ENCODE measurements at places on chromosomes 5 and 9.

DNA sequence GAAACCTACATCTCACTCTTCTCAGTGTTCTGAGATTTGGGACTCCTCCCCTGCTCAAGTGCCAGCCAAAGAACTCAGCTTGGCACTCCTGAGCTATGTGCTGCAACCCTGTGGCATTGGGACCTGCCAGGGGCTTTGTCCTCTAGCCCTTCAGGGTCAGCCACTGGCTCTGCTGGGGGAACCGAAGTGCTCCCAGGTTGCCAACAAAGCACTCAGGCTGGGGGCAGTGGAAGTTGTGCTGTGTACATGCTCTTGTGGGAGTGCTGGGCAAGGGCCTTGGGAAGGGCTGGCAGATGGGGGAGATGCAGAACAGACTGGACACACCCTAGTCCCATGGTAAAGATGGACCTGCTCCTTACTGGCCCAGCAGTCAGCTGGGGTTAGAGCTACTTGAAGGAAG is 498.6 kb downstream of the CAAP1 start:
- no peak overlapping the region for H3K27ac ChIP-seq
- no peaks in the 10 kb centered on the region for H3K4me1 ChIP-seq
- H3K36me3 ChIP-seq, result no peaks in the 10 kb centered on the region
- no peaks in the 10 kb centered on the region for H3K27me3 ChIP-seq
- no peak for DNase-seq
- no peak overlapping the region for H3K4me3 ChIP-seq

- no peak overlapping the region for H3K27ac ChIP-seq
- no peaks in the 10 kb centered on the region for H3K36me3 ChIP-seq
Measured at GRCh38 chr9:117492476-117492875, 77.6 kb upstream of the ASTN2 start.

DNA sequence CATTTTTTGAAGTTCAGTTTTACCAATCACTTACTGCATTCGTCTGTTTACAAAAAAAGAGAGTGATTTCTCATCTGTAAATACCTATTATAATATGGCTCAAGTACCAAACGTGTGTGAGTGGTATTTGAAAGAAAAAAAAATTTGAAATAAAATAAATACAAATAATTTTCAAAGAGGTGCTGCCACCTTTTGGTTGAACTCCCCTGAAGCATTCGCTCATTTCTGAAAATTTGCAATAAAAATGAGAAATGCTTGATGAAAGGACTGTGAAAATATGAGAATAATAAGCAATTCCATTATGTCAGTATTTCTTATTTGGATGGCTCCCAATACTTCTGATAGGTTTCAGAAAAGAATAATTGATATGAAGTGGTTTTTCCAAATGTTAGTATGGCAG is 409.9 kb downstream of the CTNND2 start:
- H3K4me3 ChIP-seq, result no peak overlapping the region
- H3K4me1 ChIP-seq, result no peaks in the 10 kb centered on the region
- no peak overlapping the region for H3K27ac ChIP-seq
- peaks cover 5% of the 10 kb centered on the region for H3K27me3 ChIP-seq
- peaks cover 1% of the 10 kb centered on the region for H3K36me3 ChIP-seq

- H3K36me3 ChIP-seq, result peaks cover 3% of the 10 kb centered on the region
- H3K27ac ChIP-seq, result no peak overlapping the region
- peaks cover 3% of the 10 kb centered on the region for H3K27me3 ChIP-seq
- no peak overlapping the region for H3K4me3 ChIP-seq
Measured at GRCh38 chr5:72523960-72524582, 16.9 kb upstream of the ZNF366 start.

DNA sequence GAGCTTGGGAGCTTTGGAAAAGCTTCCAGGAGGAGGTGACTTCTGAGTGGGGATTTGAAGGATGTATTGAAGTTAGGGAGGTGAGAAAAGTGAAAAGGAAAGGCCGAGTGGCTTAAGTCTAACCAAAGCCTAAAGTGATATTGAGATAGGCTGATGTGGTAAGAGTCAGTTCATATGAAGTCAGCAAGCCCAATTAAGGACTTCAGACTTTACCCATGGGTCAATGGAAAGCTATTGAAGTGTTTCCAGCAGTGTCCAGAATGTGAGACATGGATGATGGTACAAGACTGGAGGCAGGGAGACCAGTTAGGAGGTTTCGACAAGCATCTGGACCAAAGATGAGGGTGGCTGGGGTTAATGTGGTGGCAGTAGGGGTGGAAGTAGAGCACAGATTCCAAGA is 134.3 kb upstream of the WWC1 start:
- no peaks in the 10 kb centered on the region for H3K27me3 ChIP-seq
- no peaks in the 10 kb centered on the region for H3K36me3 ChIP-seq
- H3K27ac ChIP-seq, result no peak overlapping the region

- H3K27me3 ChIP-seq, result no peaks in the 10 kb centered on the region
- H3K4me3 ChIP-seq, result no peak overlapping the region
- H3K27ac ChIP-seq, result no peak overlapping the region
- H3K4me1 ChIP-seq, result peaks cover 4% of the 10 kb centered on the region
Measured at GRCh38 chr5:116144103-116144502, 59.3 kb downstream of the COMMD10 start.

DNA sequence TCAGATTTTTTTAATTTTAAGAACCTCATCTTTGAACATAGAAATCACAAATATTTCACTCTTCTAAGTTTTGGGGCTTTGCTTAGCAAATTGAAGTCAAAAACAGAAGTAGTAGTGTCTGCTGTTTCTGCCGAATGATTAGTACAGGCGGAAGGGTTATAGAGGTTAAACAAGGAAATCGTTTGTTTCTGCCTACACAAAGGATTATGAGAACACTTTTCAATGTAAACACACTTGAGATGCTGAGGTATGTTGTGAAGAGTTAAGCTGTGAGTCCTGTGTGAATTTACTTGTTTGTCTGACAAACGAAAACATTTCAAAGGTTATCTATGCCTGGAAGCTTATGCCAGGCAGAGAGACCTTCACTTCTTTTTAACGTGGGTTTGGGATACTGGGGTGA is 224.8 kb downstream of the CETN3 start:
- no peak overlapping the region for H3K27ac ChIP-seq
- no peak for DNase-seq
- no peaks in the 10 kb centered on the region for H3K36me3 ChIP-seq
- H3K4me1 ChIP-seq, result peaks cover 2% of the 10 kb centered on the region

DNA sequence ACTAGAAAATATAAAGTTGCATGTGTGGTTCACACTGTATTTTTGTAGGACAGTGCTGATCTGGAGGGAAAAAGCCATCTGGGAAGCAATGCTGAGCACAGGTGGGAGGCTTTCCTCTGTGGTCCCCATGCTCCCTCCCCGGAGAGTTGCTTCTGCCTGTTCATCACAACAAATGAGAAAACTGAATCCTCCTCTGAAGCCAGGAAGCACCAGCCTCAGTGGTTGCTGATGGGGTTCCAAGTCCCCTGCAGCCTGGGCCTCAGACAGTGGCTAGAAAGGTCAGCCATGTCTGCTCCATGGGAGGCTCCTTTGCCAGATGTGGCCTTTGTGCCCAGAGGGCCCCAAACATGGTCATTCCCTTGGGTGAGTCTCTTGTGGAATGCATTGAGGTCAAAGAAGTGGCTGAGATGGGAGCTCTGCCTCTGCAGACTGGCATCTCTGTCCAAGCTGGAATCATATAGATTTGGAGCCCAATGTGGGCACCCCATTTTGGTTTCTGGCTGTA is 77.6 kb downstream of the C5orf15 start:
- no peaks in the 10 kb centered on the region for H3K36me3 ChIP-seq
- no peak for DNase-seq
- no peak overlapping the region for H3K27ac ChIP-seq
- H3K4me3 ChIP-seq, result no peak overlapping the region
